SW 1271 (cell line): ENCODE measurements at places on chromosomes 2 and 18.

GRCh38 chr2:13660231-13660630 lies 943.5 kb downstream of the TRIB2 start:
- DNase-seq: no peak

DNA sequence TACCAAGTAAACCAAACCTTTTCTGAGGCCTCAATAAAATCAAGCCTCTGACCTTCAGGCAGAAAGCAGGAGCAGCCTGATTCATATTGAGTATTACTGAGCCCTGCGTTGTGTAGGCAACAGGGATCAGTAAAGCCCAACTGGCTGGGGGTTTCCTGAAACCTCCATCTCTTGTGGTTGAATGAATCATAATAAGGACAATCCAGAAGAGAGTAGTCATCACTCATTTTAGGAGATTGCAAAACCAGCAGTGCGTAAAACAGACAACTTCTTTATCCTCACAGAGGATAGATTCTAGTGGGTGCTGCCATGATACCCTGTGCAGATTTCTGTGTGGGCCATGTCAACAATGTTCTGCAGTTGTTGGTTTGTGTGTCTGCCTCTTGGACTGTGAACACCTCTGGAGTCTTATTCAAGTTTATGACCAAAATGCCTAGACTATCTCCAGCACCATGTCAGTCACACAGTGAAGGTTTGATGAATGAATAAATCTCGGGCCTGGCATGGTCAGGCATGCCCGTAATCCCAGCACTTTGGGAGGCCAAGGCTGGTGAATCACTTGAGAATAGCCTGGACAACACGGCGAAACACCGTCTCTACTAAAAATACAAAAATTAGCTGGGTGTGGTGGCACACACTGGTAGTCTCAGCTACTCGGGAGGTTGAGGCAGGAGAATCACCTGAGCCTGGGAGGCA lies 51.8 kb upstream of the RAB27B start:
- peak; percentile 58 for DNase-seq

- no peak for DNase-seq
Measured at GRCh38 chr18:46319783-46320182, 215.6 kb downstream of the HAUS1 start.

- no peak for DNase-seq
Measured at GRCh38 chr2:156448766-156449165, 12.6 kb downstream of the GPD2 start.

GRCh38 chr2:204840504-204840903 lies 295.2 kb downstream of the PARD3B start:
- DNase-seq: no peak

GRCh38 chr2:159091976-159092375 lies 123.5 kb downstream of the TANC1 start:
- no peak for DNase-seq

DNA sequence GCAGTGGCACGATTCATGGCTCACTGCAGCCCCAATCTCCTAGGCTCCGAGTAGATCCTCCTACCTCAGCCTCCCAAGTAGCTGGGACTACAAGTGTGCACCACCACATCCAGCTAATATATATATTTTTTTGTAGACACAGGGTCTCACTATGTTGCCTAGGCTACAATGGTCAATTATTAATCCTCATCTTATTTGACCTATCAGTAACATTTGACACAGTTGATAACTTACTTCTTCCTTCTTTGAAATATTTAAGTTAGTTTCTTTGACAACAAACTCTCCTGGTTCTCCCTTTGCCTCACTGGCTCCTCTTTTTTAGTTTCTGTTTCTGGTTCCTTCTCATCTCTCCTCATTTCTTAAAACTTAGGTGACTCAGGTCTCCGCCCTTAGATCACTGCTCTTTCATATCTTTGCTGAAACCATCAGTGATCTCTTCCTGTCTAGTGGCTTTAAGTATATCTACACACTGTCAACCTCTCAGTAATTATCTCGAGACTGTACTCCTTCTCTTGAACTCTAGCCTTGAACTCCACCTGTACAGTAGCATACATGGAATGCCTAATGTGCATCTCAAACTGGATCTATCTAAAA lies 11.5 kb downstream of the PGAP1 start:
- DNase-seq: no peak

DNA sequence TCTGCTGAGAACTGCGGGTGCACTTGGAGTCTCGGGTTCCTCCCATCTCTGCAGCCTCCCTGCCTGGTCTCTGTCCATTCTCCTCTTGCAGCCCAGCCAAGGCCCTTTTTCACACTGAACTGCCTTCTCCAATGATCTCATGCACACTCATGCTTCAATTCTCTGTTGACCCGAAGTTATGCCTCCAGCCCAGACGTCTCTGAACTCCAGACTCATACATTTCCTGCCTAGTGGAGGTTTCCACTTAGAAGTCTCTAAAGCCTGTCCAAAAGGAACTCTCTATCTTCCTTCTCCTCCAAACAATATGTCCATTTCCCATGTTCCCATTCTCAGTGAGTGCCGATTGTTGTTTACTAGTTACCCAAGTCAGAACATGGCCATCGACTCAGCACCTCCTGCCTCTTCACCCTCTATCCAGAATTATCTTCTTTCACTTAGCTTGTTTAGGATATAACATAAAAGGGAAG lies 155.2 kb downstream of the IRS1 start:
- DNase-seq: no peak

GRCh38 chr2:73920577-73921545 lies 5.8 kb upstream of the DGUOK start:
- DNase-seq: peak; percentile 39

GRCh38 chr18:713135-713490 lies 683 bp upstream of the ENOSF1 start:
- no peak for DNase-seq

DNA sequence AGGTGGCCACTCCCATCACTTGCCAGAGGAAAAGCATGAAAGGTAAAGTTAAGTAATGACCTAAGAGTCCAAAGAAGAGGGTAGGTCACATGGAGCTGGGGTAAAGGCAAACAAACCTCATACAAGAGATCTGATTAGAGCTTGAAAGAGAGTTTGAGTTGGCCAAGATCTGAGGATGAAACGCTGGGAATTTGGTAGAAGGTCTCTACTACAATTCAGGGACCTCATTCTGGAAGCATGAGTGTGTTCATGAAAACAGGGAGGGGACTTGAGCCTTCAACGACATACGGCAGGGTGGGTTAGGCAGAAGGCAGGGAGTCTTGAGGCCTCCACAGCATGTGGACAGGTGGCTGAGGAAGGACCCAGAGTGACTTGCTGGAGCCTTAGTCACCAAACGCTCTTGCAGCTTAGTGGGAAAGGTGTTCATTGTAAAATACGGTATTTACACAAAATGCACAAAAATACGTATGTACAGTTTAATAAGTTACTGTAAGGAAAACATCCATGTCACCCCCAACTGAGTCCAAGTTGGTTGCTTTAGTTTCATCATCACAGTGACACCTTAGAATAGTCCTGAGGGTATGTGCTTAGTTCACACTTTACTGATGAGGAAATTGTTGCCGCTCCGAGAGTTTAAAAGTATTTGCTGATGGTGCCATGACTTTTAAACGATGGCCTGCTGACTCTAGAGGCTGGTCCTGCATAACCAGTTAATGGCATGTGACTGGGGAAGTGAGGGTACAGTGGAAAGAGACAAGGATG lies 5.0 kb upstream of the FARP2 start:
- no peak for DNase-seq
